ENCODE measurements at places on chromosomes 4 and X.

DNA sequence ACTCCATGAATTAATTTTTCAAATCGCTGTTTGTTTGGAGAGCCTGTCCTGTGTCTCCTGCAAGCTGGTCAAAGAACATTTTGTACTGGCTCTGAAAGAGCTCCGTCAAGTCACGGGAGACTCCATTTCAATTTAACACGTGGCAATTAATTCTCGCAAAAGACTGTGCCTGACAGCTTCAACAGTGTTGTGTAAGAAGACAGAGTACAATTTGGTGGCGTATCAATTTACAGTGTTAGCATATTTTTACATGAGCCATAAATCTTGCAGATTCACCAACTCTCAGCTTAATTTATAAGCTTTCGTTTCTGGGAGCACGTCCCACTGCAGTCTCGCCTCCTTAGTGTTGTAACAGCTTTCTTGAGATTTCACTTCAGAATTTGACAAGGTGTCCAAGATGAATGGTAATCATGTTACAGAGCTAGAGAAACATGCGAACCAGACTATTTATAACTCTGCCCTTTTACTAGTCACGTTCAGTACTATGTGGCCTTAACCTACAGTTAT lies 70.8 kb downstream of the RWDD4 start:
- DNase-seq: no peak

DNA sequence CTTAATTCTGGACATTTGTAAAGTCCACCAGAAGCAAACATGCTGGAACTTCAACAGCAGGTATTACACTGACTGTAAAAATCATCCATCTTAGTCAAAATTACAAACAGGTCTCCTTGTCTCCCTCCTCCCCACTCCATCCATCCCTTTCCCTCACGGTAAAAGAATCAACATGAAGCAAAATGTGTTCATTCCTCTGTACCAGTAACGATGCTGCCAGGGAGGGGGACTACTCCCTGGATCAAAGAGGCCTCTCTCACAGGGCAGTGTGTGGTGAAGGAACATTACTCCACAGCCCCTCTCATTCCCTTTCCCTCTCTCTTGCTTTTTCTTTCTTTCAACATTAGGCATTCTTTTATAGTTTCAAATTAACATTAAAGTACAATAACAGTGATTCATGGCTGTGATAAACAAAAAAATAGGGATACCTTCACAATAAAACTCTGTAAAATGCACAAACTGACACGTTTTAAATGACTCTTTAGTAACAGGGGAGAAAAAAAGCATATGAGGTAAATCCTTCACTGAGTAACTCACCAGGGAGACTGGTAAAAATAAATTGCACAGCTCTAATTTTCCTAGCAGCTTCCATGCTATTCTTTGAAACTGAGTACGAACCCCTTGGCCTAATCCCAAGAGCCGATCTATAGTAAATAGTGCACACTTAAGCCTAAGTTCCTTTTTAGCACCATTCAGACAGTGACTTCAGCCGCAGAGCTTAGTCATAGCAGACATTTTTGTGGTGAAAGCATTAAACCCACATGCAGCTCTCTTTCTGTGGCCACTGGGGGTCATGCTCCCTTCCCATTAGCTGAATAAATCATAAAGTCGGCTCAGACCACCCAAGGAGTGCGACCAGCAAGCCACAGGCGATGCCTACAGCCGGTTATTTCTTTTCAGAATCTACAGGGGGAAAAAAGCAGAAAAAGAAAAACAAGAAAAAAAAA lies 215.6 kb upstream of the GYPA start:
- no peak for DNase-seq

- DNase-seq: no peak
These were observed 3.1 kb upstream of the CDK16 start for GRCh38 chrX:47215291-47215900.

DNA sequence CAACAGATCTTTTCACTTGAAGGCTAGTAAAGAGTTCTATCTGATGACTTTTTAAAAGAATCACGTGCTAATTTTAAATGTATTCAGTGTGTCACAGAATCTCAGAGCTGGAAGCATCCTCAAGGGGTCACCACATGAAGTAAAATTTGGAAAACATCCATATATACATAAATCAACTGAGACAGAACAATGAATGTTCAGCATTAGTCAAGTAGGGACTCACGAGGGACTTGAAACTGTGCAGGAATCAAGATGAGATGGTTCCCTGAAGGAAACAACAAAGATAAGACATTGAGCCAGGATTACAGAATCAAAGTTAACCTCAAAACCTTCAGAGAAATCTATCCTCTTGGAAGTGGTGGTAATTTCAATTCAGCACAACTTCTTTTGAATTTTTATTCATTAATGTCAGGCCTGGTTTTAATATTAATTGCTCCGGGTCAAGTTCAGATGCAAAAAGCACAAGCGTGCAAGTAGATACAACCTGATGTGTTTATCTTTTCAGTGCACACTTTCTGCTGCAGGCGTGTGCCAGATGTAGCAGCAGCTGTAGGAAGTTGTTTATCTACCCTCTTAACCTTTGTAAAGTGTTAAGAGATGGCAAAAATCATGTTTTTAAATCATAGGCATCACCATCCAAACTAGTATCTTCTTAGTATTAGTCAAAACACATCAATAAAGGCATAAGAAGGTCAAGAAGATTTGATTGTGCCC lies 87.7 kb upstream of the SRD5A3 start:
- no peak for DNase-seq

- DNase-seq: peak; percentile 21
These were observed 586 bp downstream of the BCAP31 start for GRCh38 chrX:153723351-153724251.

GRCh38 chrX:8730812-8731558 lies 952 bp downstream of the ANOS1 start:
- no peak for DNase-seq

GRCh38 chr4:1113311-1114009 lies at the start of gene RNF212:
Gene RNF212 (minus strand): TSS chr4:1113564. CDS start chr4:1113464, 100 bp downstream.
- DNase-seq: peak; percentile 47

- DNase-seq: no peak
These were observed 31.9 kb downstream of the ANAPC10 start for GRCh38 chr4:145066063-145066501.

DNA sequence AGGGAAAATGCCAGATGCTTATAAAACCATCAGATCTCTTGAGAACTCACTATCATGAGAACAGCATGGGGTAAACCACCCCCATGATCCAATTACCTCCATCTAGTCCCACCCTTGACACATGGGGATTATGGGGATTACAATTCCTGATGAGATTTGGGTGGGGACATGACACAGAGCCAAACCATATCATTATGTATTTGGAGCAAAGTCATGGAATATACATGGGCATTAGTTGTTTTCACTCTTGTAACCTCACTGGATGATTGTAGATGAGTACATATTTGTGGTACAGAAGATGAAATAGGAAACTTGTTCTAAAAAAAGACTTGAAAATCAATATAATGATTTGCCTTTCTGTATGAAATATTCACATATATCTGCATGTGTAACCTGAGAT lies 674.5 kb upstream of the BOD1L1 start:
- no peak for DNase-seq

- peak; percentile 21 for DNase-seq
These were observed 5.3 kb upstream of the STBD1 start for GRCh38 chr4:76301068-76301774.

GRCh38 chrX:23493941-23494374 lies 159.3 kb downstream of the PTCHD1 start:
- no peak for DNase-seq

- no peak for DNase-seq
These were observed 4.0 kb downstream of the ADH5 start for GRCh38 chr4:99084595-99084994.

DNA sequence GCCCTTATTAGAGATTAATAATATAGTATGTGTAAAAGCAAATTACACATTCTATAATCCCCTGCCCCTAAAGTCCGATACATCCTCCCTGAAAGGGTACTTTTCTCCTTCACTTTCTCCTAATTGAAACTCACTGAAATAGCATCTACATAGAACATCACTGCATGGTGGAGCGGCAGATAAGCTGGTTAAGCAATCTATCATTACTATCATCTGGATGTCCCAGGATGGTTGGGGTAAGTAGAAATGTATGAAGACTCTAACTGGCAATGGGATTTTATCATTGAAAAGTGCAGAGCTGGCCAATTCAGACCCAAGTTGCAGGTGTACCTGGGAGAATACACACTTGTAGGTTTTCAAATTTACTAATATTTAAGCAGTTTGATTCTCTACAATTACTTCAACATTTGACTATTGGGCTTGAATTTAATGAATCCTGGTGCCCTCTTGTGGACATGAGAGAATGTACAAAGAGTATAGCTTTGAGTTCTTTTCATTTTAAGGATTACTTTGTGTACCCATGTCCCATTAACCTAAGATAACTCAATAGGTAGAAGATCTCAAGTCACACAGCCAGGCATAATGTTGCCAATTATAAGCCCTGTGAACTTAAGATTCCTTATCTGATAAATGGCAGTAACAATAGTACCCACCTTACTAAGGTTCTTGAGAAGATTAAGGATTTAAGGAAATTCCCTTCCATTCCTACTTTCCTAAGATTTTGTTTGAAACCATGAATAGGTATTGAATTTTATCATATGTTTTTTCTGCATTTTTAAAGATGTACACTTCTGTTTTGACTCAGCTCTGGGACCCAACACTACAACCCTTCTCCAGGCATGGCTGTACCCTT lies 69.8 kb downstream of the SHROOM3 start:
- no peak for DNase-seq

- no peak for DNase-seq
These were observed 52.4 kb downstream of the PPP2R2C start for GRCh38 chr4:6420036-6420435.

DNA sequence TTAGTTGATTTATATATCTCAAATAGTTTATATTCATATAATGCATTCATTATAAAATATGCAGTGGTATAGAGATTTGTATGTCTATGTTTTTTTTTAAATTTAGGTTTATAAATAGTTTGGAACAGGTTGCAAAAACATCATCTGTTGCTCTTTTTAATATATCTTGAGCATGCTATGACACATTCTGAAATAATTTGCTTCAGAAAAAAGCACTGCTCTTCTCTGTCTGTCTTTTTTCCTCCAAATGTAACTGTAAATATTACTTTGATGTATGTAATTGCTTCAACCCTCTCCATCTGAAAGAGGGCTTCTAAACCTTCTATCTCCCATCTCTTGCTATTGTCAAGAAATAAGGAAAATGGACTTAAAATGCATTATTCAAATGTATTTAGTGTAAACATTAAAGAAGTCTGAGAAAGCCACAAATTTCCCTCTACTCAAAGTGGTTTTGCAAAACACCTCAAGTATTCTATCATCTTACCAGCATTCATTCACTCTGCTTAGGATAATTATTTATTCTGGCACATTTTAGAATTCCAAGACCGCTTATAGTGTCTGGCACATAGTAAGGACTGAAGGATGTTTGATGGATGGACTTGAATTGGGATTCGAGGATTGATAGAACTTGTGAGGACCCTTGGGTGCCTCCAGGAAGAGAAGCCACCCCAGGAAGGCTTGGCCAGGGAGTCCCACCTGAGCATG lies 87.8 kb downstream of the CLNK start:
- DNase-seq: no peak

- no peak for DNase-seq
These were observed 19.7 kb downstream of the VSIG1 start for GRCh38 chrX:108064613-108065012.

- peak; percentile 98 for DNase-seq
These were observed at the start of gene CA5B for GRCh38 chrX:15737959-15738902. Gene CA5B (plus strand): TSS chrX:15738270. CDS start chrX:15750024, 11,754 bp downstream.

GRCh38 chr4:86302251-86302650 lies 57.6 kb downstream of the MAPK10 start:
- no peak for DNase-seq

- no peak for DNase-seq
These were observed 9.6 kb downstream of the INTS6L start for GRCh38 chrX:135530097-135530496.

DNA sequence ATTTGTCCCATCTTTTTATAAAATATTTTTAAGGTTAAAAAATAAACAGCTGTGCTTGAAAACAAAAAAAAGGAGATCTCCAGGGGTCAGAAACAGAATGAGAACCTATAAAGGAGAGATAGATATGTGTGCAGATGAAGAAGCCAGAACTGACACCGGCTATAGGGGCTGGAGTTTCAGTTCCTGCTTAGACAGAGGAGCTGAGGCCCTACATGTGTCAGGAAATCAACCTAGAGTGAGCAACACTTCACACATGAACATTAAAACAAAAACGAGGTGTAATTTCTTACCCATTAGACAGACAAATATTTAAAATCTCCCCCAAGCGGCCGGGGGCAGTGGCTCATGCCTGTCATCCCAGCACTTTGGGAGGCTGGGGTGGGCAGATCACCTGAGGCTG lies 17.8 kb upstream of the HUWE1 start:
- DNase-seq: no peak

GRCh38 chr4:75229806-75230570 lies 284.2 kb downstream of the RCHY1 start:
- DNase-seq: no peak

GRCh38 chrX:119190091-119190681 lies 45.9 kb upstream of the PGRMC1 start:
- DNase-seq: no peak

DNA sequence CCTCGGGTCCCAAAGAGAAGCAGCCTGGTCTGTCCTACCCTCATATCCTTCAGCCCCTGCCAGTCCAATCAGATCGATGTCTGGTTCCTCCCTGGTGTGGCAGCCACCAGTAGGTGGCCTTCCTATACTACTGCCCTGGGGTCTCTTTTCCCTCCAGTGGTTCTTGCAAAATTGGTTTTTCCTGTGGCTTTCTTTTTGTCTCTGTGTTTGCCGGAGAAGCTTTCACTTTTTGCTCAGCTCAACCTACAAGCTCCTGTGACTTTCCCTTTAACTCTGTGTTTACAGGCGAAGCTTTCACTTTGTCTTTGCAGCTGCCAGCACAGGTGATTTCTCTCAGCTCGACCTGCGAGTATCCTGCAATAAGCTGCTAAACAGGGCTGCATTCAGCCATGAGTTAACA lies 46.8 kb downstream of the UGT2A3 start:
- no peak for DNase-seq

- DNase-seq: no peak
These were observed 75.3 kb upstream of the STIM2 start for GRCh38 chr4:26785312-26785711.

GRCh38 chr4:169030562-169030982 lies 20.5 kb upstream of the CBR4 start:
- no peak for DNase-seq

GRCh38 chr4:19262467-19262866 lies 989.2 kb upstream of the SLIT2 start:
- DNase-seq: no peak

- DNase-seq: no peak
These were observed 99.4 kb upstream of the IL1RAPL1 start for GRCh38 chrX:28487818-28488217.

GRCh38 chrX:123219916-123220315 lies 35.8 kb downstream of the GRIA3 start:
- no peak for DNase-seq

DNA sequence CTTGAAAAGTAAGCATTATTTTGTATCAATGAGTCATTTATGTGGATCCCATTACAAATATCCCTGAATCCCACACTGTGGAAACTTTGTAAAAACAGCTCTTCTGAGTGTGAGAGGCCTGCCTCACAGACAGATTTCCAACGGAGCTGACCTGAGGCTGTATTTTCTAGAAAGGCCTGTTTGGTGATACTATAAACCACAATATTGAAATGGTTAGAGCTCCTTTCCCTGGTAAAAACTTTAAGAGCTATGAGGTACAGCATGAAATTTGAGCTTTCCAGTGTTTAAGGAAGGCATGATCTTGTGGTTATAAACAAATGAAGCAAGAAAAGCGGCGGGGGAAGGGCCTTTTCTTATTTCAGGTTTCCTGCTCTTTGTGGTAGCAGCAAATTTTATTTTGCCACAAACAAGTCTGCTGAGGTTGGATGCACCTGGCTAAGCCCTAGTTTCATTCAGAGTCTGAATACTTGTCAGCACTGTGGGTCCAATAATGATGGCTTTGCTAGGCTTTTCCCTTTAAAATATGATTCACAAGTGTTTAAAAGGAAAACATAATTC lies 86.8 kb upstream of the ETNPPL start:
- no peak for DNase-seq
